Stimulated activated CD4-positive, alpha-beta T cell treated with anti-CD3 and anti-CD28 coated beads, Interleukin-12 subunit alpha, Interleukin-12 subunit beta, amount 100 ng/mL, for 48 hours (primary cell): ENCODE measurements at places on chromosomes 11 and 22.

- DNase-seq = no peak
Measured at GRCh38 chr11:62574363-62575071, 826 bp upstream of the EEF1G start.

- DNase-seq = no peak
Measured at GRCh38 chr22:47476231-47476630, 713.8 kb downstream of the TBC1D22A start.

GRCh38 chr11:16511116-16512114 lies 155.1 kb upstream of the SOX6 start:
- no peak for DNase-seq

DNA sequence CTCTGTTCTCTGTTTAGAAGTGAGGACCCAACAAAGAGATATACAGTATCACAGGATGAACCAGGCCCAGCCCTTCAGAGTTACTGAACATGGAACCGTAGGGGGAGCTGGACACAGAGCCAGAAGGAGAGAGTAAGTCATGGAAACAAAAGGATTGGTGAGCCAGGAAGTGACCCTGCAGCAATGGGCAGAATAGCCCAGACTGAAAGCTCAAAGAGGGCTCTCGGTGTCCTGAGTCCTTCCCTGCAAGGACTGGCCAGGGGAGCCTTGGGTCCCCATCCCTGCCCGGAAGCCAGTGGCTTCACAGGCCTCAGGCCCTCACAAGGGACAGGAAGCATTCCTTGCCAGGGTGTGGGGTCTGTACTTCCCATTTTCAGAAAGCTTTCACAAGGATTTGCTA lies 150.6 kb downstream of the SPATA19 start:
- DNase-seq = no peak

DNA sequence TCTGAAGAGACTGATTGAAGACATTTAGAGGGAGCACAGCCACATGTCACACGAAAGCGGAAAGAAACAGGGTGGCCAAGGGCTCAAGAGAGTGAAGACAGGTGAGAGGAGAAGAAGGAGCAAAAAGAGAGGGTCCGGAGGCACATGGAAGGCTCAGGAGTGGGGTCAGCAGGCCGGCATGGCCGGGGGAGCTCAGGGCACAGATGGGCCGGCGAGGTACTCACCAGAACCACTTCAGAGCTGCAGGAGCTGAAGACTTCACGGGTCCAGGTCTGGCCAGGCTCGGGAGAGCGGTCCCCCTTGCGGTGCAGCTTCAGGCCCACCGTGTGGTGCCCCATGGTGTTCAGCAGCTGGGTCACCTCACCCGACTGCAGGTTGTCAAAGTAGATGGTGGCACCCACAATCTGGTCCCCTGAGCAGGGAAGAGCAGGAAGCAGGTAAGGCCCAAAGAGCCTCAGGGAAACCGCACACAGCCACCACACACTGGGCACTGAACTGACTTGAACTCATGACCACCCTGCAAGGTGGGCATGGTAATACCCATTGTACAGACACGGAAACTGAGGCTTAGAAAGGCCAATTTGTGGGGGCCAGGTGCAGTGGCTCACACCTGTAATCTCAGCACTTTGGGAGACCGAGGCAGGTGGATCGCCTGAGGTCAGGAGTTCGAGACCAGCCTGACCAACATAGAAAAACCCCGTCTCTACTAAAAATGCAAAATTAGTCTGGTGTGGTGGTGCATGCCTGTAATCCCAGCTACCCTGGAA lies 11.6 kb downstream of the AHNAK start:
- no peak for DNase-seq

GRCh38 chr22:32634421-32634981 lies 159.9 kb downstream of the FBXO7 start:
- no peak for DNase-seq

DNA sequence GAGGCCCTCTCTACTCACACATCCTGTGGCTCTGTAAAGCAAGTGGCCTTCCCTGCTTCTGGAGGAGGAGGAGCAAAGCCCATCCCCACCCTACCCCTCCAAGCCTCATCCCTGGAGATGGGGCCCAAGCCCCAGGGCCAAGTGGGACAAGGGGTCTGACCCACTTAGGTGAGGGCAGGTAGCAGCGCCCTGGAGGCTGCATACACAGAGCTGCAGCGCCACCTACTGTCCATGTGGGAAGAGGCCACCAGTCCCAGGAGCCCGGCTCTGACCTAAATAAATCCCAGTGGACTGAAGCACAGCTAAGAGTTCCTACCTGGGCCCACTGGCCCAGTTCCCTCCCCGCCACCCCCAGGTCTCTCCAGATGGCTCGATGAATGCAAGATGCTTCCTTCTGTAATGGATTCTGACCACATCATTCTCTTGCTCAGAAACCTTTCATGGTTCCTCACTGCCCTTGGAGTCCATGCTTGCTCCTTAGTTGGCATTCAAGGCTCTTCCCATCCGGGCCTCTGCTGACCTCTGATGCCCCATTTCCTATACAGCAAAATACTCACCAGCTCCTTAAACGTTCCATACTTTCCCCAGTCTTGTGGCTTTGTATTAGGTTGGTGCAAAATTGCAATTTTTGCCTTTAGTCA lies 62.1 kb downstream of the THAP12 start:
- peak; percentile 63 for DNase-seq

DNA sequence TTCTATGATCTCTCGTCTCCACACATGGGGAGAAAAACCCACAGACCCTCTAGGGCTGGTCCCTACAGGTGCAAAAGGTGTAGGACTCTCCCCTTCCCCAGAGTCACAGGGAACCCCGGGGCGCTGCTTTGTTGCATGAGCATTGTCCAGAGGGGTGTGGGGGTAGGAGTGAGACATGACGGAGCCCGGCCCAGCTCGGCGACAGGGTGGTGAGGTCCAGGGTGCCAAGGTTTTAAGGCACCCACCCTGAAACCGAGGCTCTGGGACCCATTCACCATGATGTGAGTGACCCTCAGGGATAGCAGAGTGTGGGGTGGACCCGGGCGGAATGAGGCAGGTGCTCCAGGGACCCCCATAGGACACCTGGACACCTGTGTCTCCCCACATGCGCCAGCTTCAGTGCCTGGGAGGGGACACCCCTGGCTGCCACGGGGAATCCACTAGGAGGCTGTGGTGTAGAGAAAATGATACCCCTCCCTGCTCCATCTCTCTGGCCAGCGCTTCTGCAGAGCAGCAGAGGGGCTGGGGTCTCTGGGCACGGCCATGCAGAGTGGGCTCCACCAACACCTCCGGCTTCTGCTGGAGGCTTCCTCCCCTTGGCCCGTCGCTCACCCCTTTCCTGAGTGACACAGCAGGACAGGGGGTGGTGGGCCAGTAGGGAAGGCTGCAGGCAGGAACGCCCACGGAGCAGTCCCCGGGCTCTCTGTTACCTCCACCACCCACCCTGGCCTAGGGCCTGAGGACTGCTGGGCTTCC lies 15.2 kb downstream of the KRTAP5-5 start:
- DNase-seq = no peak

GRCh38 chr11:124884340-124884739 lies 13.3 kb downstream of the ROBO4 start:
- DNase-seq = no peak
